ENCODE measurements at places on chromosomes 1 and 21. TPM values are rescaled to one million over a fixed set of nuclear protein-coding genes. Genes with fewer than 3 reads are reported as not detected.

Gene PKN2
- total RNA-seq, result 16.2 TPM

Gene MRPL20
- total RNA-seq, result 127 TPM

Gene UBIAD1
- 16.3 TPM for total RNA-seq

Gene TRIM45
- total RNA-seq, result 1.7 TPM

Gene TGFBR3
- 3.6 TPM for total RNA-seq

Gene LAMC1
- 110 TPM for total RNA-seq

Gene CREB3L4
- total RNA-seq, result 10.5 TPM

Measured in A549 treated with RU486 at 1 μM for 4 hours (cell line).